Hepatic stellate cell (primary cell): ENCODE measurements at places on chromosomes 5 and 9.

DNA sequence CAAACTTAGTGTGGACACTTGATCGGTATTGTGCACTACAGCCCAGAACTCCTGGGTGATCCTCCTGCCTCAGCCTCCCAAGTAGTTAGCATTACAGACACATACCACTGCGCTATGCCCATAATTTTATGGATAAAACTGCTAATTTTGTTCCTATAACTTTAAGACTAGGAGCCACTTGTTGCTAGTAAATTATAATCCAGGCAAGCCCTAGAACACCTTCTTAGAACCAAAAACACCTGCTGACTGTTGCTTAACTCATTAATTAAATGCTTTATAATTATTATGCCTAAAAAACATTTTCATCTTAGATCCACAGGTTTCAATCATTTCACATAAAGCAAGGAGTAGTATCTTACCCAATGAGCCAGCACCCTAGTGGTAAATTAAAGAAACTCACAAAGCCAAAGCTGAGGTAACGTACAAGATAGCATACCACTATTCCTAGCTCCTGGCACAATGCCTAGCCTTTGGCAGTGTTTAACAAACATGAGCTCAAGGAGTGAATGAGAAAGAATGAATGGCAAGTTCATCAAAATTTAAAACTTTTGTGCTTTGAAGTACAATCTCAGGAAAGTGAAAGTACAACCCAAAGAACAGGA, 5.4 kb downstream of the MRPS27 start:
- no peak for DNase-seq

DNA sequence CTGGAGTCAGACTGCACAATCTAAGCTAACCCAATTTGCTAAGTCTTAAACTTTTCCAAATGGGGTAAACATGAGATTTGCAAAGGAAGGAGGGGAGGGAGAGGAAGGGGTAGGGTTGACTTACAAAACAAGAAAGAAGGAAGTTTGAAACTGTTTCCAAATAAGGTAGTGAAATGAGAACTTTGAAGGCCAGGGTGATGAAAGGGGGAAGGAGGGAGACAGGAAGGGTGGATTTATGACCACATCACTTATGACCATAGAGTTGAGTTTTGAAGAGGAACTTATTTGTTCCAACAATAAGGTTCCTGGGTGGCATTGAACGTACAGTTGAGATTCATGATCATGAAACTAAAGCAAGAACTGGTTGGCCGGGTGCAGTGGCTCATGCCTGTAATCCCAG, 72.5 kb upstream of the DAPK1 start:
- no peak for DNase-seq

DNA sequence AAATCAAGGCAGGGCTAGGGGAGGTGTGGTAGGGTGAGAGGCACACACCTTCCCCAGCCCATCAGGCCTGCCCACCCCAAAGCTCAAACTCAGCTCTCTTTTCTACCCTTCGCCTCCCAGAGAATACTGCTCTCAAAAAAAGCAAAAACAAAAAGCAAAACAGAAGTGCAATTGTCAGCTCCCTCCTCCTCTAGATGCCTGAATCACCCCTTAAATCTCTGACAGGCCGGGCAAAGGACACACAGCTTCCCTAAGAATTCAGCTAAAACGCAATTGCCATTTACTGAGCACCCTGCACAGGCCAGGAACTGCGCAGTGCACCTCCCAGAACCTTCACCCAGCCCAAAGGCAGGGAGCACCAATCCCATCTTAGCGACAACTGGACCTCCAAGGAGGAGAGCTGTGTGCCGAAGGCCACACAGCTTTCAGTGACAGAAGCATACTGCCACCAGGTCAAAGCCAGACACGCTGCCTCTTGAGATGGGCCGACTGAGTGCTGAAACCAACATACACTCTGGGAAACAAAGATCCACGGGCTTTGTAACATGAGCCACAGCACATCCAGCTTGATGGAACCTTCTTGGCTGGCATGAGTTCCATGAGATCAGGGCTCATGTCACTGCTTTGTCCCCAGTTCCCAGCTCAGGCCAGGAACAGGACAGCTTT, 53.4 kb upstream of the STXBP1 start:
- DNase-seq: no peak

GRCh38 chr9:107397076-107398044, 92.2 kb downstream of the KLF4 start:
- DNase-seq: no peak

- no peak for DNase-seq
Measured at GRCh38 chr5:146069780-146070099, 35.6 kb downstream of the PLAC8L1 start.

GRCh38 chr5:96875791-96876291, 459 bp upstream of the ERAP2 start:
- no peak for DNase-seq

DNA sequence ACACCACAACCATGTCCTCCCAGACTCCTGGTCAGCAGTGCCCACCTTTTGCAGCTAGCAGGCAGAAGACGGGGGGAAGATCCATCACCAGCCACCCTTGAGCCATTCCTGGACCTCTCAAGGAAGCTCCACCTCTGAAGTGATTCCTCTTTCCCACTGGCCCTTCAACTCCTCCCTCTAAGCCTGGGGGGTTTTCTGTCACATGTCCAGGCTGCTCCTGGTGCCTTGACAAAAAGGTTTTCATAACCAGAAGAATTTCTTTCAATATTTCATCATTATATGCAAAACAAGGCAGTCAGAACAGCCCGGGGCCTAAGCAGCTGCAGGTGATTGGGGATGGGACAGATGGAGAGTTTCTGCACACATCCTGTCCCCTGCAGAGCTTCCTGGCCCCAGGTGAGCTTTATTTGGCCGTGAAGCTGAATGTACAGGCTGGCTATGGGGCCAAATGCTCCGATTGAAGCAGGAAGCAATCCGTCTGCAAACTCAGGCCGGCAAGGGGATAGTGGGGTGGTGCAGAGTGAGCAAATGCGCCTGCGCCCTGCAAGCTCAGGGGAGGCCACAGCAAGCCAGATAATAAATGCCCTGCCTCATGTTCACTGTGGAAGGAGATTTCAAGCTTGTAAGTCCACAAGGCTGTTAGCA, 173.5 kb downstream of the C5orf15 start:
- DNase-seq: no peak

DNA sequence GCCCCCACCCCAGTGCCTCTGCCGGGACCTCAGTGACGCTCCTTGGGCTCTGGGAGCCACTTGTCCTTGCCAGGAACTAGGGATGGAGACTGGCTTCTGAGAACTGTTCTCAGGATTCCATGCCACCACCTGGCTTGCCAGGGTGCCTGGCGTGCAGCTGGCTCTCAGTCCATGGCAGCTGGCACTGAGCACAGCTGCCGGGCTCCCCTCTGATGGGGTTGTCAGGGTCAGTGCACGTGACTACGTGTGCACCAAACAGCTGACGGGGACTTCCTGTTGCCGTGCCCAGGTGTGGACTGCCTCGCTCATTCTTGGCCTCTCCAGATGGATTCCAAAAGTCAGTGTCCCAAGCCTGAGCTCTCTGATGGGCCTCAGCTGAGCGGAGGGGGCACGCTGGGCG, 9.4 kb downstream of the KCNT1 start:
- no peak for DNase-seq

DNA sequence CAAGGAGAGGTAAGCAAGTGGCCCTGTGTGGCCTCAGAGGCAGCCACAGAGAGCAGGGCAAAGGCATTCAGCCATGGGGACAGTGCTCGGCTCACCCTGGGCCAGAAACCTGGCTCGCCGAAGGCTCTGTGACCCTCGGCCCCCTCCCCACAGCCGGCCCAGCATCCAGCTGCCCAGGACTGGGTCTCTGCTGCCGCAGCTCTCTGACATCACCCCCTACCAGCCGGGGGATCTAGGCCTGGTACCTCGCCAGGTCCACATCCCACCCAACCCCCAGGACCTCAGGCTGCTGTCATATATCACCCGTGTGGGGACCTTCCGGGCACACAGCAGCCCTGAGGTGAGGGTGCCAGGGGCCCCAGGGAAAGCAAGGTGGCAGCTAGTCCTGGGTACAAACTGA, 2.6 kb downstream of the PTRH1 start:
- DNase-seq: no peak
